ENCODE measurements at places on chromosomes 13 and 19.

DNA sequence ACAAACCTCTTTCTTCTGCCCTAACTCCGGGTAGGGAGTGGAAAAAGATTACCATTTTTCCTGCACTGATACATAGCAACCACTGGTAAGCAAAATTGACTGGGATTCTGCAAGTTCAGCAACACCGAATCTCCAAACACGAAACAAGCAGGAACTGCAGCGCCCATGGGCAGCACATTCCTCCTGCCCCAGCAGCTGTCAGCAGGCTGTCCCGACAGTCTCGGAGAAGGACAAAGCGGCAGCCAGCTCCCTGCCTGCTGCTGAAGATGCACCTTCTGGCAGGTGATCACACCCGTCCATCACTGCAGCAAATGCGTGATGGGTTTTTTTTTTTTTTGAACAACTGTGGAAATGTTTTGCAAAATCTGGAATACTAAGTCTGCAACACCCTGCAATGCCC, 6.7 kb downstream of the TMTC4 start:
- DNase-seq, result no peak

DNA sequence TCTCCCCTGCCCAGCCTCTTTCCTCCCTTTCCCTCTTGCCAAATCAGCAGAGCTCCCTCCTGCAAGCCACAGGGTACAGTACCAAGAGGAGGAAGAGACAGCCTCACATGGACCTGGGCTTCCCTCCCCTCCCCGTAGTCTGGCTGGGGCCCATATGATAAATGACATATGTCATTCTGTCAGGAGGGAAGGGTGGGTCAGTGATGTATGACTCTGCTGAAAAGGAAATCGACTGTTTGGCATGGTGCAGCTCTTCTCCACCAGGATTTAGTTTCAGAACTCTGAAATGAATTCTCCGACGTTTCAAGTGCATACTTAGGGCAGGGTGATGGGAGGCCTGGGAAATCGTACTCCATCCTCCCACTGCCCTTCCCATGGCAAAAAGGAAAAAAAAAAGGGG, 9.8 kb downstream of the TSHZ3 start:
- DNase-seq, result no peak

DNA sequence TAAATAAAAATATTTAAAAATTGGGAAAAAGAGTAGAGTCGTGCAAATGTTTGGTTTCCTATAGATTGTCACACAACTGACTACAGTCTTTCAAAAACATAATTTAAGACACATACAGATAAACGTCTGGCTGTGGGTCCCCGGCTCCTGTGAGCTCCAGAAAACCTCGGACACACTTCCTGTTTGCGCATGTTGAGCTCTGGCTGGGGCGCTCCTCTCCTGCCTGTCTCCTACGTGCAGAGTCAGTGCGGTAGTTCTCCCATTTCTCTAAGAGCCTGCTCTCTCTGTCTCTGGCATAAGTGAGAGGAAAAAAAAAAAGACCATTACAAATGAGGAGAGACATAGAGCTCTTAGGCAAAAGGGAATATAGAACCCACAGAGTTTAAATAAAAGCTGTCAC, 128.2 kb upstream of the OBI1 start:
- no peak for DNase-seq

DNA sequence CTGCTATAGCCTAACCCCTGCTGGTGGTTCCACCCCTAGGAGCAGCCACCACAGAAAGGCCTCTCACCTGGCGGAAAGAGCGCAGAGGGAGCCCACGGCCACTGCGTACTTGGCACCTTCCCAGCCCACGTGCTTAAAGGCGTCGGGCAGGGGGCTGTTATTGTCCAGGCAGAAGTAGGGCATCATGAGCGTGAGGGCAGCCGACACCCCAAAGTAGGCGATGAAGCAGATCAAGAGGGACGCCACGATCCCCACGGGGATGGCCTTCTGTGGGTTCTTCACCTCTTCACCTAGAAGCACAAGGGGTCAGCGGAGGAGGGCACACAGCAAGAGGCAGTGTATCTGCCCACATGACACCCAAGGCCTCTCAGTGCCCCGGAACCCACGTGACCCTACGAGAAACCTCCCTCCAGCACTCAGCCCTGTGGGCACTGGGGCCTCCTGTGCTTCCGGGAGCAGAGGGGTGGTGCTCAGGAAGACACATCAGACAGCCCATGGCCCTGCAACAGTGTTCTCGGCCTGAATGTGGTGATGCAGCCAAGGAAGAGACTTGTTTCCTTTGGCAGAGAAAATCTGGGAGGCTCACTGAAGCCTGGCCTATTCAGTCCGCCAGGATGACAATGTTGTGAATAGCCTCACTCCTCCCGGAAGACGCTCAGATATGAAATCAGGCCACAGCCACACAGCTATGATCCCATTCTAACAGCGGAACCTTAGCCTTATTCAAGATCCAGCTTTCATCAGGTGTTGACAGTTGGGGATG, 72.1 kb downstream of the SLC7A1 start:
- no peak for DNase-seq

DNA sequence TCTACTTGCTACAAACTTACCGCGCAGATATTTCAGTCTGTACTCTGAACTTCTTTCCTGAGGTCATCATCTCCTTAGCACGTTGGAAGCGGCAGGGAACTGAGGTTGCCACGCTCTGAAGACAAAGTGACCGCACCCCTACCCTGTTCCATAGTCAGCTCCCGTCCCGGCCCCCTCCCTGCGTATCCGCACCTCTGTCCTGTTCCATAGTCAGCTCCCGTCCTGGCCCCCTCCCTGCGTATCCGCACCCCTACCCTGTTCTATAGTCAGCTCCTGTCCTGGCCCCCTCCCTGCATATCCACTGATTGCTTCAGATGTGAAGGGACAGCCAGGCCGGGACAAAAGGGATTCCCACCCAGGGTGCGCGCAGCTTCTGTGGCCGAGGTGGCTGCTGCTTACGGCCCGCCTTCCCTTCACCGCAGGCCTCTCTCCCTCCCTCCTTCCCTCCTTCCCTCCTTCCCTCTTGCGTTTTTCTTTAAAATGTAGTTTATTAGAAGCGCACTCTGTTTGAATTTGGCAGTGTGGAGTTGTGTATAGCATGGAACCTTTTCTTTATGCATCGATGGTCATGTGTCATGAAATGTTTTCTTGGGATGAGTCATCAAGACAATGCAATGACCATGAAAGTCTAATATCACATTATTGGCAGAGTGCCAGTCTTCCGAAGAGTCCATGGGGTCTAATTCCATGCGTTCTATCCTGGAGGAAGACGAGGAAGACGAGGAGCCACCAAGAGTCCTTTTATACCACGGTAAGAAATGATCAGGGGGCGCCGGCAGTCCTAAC, 21.9 kb upstream of the NDUFS7 start:
- DNase-seq, result no peak

DNA sequence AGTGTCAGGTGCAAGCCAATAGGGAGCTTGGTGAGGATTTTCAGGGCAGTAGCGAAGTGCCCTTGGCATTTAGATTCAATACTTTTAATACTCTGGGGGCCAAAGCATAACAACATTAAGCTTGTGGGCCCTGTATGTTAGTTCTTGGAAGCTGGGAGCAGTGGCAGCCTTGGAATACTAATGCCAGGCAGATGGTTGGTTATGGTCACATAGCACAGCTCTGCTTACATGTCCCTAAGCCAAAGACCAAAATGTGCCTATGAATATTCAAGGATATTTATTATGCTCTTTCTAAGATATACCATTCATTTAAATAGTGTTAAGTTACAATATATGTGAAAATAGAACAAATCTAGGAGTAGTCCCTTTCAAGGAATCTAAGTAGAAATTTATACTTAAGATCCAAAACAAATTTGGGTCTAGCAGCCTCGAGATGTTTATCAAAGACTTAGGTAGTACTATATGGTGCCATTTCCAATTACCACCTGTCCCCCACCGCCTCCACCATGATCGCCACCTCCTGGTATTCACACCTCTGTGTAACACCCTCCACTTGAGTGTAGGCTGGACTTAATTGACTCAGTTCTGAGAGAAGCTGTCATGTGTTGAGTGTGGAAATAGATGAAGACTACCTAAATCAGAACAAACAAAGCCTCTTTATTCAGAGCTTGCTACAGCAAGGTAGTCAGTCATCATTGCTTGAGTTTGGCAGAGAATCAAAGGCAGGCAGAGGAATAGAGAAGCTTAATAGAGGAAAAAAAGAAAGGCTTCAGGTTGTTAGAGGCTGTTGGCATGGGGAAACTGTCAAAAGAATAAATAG, 261.0 kb downstream of the GPC5 start:
- no peak for DNase-seq

- no peak for DNase-seq
Observed at GRCh38 chr13:107157271-107157670, 589.3 kb upstream of the ARGLU1 start.

DNA sequence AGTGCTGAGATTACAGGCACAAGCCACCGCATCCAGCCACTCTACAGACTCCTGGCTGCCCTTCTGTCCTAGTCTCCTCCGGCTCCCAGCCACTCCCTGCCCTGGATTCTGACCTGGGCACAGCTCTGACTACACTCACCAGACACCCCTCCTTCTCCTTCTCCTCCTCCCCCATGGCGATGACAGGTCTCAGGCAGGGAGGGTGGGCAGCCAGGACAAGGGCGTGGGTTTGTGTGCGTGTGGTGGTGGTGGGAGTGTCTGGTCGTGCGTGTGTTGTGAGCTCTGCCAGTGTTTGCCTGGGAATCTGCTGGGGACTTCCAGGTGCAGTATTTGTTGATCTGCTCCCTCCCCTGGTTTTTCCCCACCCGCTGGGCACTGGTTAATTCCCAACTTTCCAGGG, 3.0 kb upstream of the NCCRP1 start:
- DNase-seq, result no peak

DNA sequence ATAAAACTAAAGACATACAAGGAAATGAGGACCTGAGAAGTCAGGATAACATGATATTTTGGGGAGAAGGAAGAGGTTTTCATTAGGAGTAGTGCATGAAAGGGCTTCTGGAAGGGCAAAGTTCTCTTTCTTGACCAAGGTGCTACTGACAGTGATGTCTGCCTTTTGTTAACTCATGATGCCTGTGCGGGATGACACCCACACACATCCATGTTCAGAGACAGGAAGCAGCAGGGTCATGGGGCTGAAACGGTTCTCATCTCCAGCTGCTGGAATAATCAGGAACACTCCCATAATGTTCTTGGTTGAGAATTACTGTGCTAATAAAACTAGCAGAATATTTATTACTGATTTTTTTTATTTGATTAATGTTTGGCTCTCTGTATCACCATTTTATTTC, 29.1 kb downstream of the KCNC3 start:
- no peak for DNase-seq

DNA sequence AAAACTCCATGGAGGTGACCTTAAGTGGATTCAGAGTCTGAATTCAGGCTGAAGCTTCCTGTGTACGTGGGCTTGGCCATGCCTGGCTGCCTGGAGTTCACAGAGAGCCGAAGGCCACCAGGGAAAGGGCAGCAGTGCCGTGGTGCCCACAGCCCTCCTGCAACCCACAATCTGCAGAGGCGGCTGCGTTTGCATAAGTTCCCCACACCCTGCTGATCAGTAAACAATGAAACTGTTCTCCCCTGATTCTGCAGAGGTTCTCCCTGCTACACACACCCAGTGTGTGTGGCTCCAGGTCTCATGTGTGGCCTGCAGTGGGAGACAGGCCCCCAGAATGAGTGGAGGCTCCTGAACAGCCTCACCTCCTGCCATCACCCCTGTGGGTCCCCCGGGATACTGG, 126.9 kb upstream of the SLC7A1 start:
- no peak for DNase-seq

- DNase-seq, result no peak
Observed at GRCh38 chr19:15893477-15893876, 4.4 kb downstream of the CYP4F2 start.

- no peak for DNase-seq
Observed at GRCh38 chr13:71787414-71787813, 79.6 kb downstream of the DACH1 start.

DNA sequence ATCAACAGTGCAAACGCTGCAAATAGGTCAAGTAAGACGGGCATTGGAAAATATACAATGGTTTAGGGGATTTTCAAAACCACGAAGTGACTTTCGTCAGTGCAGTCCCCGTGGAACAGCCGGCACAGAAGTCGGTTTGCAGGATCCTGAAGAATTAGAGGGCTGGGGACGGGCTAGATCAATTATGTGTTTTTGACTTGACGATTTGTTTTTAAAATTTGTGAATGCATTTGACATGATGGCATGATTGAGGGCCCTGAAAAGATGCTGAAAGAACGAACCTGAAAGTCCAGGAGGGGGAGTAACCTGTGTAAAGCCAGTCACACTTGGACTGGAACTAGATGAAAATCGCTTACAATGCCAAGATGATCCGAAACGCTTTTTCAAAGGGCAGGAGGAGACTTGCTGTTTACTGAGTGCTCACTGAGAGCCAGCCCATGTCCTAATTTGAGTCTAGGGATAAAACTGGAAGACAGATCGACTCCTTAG, 8.9 kb upstream of the DGKH start:
- no peak for DNase-seq

GRCh38 chr13:22081430-22081829, 410.6 kb downstream of the FGF9 start:
- no peak for DNase-seq

GRCh38 chr19:55633861-55634260, 6.9 kb upstream of the ZNF580 start:
- DNase-seq, result no peak

- DNase-seq, result no peak
Observed at GRCh38 chr13:34070006-34070405, 252.1 kb downstream of the RFC3 start.

GRCh38 chr13:68982961-68983619, 1124.5 kb upstream of the ATXN8OS start:
- no peak for DNase-seq

- no peak for DNase-seq
Observed at GRCh38 chr13:95224064-95224463, 77.2 kb downstream of the ABCC4 start.

DNA sequence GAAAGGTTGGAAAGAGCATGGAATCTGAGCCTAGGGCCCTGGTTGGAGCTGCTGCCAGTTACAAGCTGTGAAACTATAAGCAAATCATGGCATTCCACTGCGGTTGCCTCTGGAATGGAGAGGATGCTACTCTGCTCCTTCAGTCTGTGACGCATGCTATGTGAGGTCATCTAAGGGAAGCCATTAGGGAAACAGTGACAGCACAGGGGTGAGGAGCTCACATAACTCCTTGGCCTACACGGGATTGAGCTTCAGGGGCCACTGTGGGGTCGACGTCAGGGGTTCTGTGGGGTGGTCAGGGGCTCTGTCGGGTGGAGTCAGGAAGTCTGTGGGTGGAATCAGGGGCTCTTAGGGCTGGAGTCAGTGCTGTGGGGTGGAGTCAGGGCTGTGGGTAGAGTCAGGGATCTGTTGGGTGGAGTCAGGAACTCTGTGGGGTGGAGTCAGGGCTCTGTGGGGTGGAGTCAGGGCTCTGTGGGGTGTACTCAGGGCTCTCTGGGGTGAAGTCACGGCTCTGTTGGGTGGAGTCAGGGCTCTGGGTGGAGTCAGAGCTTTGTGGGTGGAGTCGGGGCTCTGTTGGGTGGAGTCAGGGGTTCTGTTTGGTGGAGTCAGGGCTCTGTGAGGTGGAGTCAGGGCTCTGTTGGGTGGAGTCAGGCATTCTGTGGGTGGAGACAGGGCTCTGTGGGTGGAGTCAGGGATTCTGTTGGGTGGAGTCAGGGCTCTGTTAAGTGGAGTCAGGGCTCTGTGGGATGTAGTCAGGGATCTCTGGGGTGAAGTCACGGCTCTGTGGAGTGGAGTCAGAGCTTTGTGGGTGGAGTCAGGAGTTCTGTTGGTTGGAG, 35.8 kb upstream of the MEDAG start:
- DNase-seq, result no peak

GRCh38 chr13:75220861-75221260, 261.1 kb downstream of the TBC1D4 start:
- no peak for DNase-seq
